ENCODE measurements at places on chromosomes 11 and 22.

GRCh38 chr11:69965821-69966582 lies 112.1 kb upstream of the ANO1 start:
- no peak for DNase-seq

GRCh38 chr11:132196928-132197327 lies 826.5 kb downstream of the NTM start:
- no peak for DNase-seq

DNA sequence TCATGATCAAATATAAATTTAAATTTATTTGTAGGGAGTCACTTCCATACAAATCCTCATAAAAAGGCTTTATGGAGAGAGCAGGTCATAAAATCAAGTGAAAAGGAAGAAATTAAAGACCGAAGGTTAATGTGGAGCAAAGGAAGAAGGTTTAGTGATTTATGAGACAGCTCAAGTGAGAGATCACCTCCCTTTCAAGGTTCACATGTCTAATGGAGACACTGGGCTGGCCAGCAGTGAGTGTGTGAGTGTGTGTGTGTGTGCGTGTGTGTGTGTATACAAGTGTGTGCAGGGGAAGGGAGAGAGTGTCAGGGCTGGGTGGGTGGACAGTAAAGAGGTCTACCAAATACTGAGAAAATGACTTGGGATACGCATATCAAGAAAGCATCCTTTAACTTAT lies 251.2 kb downstream of the FAT3 start:
- DNase-seq, result no peak

DNA sequence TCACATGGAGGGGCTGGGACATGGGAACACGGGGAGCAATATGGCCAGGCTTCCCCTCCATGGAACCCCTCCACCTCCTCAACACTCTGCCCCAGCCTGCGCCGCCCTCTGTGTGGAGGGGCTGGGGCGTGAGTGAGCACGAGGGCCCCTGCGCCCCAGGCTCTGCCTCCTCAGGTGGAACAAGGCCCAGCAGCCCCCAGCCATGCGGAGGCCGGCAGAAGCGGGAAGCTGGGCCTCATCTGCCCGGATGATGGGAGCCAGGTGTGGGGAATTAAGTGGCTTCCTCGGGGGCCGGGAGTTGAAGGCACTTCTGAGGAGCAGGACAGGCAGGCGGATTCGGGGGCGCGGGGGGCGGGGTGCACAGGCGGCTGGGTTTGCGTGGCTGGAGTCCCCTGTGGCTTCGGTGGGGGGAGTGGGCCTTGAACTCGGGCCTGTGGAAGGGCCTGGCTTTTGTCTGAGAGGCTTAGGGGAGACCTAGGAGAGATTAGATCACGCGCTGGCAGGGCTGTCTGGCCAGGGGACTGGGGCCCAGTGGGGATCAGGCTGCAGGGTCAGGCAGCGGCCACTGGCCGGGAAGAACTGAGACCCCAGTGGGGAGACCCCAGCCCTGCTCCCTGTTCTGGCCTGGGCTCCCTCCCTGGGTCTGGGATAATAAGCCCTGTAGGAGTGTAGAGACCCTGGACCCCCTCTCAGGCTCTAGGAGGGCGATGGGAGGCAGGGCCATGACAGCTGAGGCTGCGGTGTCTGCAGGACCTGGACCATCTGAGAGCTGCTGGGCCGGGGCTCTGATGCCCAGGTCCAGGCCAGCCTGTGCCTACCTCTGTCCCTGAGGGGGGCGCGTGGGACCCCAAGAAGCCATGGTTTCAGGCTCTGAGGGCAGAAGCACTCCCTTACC lies 13.3 kb downstream of the PRR33 start:
- DNase-seq, result no peak

GRCh38 chr11:122020902-122021301 lies 95.1 kb downstream of the BLID start:
- DNase-seq, result no peak

GRCh38 chr11:44923806-44924205 lies 26.9 kb downstream of the TP53I11 start:
- DNase-seq, result no peak

GRCh38 chr11:34523053-34523452 lies 9.5 kb upstream of the ELF5 start:
- DNase-seq, result no peak

- DNase-seq, result no peak
These were observed 32.9 kb downstream of the PPIL2 start for GRCh38 chr22:21698430-21699329.

DNA sequence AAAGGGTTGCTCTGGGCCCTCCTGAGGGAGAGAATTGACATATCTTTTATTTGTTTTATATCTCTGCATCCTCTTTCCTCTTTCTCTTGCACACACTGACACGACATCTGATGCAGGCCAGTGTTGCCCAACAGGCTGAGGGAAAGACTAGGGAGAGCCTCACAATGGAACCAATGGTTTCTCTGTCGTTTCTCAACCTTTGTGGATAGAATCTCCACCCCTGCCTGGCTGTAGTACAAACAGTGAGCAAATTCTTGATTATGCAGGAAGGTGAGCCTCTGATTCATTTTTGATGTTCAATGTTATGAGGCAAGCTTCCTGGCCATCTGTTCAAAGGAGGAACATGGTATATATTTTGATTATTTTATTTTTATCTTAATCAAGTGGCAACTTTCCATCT lies 49.8 kb upstream of the PLET1 start:
- no peak for DNase-seq

- no peak for DNase-seq
These were observed 712.4 kb downstream of the TBC1D22A start for GRCh38 chr22:47474895-47475294.

DNA sequence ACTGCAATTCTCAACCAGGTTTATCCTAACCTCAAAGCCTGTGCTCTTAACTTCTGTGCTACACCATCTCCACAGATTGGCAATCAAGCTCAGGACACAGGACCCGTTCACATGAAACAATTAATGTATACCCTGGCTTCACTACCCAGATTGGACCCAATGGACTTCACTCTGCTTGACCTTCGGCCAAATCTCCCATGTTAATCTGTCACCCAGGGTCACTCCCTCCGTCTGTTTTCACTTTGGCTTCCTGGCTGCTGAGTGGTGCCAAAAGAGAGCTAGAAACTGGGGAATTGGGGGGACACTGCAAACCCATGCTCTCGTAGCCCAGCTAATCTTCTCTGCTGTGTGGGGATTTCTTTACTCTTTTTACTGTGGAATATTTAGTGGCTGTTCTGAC lies 216.1 kb upstream of the ZC3H12C start:
- DNase-seq, result no peak

DNA sequence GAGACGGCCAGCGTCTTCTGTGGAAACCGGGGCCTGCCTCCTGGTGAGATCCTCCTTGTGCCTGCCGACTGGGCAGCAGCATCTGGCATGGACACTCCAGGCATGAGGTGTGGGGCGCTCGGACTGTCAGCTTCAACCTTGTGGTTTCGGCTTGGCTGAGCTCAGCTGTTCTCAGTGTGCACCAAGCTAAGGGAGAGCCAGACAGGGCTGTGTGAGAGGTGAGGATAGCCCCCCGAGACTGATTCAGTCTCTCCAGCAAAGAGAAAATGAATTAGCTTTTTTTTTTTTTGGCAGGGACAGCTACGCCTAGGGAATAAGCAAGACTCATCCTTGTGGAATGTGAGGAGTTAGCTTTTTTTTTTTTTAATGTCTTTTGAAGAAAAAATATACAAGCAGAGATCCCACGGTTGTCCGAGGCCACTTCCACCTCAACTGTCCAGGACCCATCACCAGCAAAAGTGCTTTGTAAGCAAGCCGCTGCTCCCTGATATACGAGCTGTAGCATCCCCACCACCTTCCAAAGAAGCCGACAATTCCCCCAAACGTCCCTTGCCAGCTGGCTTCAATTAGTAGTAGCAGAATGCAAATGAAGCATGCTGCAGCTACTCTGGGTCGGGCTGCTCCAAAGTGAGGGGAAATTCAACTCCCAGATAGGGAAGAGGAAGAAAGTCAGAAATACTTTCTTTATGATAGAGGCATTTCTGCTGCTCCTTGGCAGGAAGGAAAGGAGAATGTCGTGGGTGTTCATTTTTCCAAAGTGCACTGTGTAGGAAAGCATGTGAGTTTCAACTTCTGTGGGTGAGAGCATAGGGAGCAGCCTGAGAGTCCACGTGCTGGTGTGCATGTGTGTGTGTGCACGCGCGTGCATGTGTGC lies 9.7 kb upstream of the THY1 start:
- no peak for DNase-seq

DNA sequence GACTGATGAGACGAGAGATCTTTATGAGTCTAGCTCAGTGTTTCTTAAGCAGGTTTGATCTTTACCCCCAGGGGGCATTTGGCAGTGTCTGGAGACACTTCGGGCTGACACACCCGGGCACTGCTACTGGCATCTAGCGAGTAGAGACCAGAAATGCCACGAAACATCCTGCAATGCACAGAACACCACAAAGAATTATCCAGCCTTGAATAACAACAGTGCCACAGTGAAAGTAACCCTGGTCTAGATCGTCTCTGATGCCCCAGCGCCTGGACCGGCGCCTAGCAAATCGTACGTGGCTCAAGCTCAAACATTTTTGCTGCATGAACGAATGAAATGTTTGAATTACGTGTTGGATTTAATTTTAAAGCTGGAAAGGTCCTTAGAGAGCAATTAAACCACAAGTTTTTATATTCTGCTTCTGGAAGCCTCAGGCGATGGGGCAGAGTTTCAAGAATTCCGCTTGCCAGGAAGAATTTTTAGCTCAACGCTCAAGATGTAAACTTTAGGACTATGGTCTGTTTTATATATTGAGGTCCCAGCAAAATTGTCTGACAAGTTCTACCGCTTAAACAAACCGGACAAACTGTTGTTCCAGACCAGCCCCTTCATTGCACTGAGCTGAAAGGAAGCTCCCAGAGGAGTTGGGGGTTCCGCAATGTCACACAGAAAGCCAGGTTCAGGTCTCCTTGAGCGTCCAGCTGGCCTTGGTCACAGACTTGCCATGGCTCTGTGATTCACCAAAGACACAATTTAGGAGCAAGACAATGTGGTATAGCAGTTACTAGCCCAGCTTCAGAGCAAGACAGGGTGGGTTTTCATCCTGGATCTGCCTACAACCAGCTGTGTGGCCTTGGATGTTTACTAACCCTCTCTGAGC lies 44.2 kb upstream of the SMTN start:
- DNase-seq, result no peak

DNA sequence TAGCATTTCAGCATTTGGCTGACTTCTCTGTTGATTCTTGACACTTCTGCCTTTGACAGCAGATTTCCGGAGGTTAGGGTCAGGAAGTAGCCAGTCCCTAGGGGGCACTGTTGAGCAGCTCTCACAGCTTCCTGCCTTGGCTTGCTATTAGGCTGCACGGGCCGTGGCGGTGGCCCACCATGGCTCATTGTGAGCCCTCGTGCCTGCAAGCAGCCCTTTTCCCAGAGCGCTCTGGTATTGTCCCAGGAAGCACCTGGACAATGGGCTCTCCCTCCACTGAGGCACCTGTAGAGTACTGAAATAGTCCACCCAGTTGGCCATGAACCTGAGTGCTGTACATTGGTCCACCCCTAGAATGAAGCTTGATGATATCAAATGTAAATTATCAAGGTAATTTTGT lies 100.2 kb upstream of the GAL start:
- peak; percentile 36 for DNase-seq

DNA sequence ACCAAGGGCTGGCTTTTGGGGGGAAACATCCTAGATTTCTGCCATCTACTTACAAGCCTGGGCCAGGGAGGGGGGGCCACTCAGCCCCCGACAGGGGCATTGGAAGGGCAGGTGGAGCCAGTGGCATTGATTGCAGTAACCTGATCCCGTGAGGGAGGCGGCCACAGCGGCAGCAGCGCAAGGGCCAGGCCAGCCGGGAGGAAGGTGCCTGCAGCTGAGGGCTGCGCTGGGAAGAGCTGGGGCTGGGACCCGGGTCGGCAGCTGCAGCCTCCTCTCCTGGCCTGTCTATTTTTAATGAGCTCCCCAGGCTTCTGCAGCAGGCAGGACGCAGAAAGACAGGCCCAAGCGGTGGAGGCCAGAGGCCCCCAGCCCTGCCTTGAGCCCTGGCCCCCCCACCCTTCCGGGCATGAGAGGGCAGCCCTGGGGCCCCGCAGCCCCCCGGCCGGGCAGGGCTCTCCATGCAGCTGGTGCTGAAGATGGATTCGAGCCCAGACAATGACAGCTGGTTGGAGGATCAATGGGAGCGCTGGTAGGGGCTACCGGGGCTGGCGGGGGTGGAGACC lies 10.6 kb downstream of the FREY1 start:
- DNase-seq, result no peak

DNA sequence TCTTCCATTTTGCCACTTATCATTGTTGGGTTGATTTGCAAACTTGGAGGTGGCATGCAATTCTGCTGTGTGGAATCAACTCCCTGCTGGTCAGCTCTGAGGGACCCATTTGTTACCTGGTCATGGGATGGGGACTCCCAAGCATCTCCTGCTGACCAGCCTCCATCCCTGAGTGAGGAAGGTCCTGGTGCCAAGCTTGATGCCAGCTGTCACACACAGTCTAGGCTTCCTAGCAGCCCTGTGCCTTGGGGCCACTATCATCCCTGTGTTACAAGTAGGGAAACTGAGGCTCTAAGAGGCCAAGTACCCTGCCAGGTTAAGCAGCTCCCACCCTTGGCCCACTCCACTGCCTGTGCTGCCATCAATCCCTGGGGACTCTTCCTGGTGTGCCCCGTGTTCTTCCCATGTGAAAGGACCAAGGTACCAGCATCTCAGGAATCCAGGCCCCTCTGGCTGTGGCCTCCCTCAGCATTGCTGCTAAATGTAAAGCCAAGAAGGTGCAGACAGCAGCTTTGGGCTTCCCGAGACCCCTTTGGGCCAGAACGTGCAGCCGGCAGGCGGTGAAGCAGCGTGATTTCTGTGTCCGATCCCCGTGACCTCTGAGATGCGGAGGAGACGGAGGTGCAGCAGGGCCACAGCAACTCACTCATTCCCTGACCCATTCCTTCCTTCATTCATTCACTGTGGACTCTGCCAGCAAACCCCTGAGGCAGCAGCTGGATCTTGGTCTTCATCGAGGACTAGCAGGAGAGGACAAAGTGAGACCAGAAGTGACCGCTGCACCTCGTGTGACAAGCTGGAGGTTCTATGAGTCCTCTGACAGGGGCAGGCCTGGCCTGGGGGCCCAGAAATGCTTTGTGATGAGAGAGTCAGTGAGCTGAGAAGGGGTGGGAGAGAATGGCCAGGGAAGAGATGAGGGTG lies 49.7 kb downstream of the MYEOV start:
- no peak for DNase-seq

DNA sequence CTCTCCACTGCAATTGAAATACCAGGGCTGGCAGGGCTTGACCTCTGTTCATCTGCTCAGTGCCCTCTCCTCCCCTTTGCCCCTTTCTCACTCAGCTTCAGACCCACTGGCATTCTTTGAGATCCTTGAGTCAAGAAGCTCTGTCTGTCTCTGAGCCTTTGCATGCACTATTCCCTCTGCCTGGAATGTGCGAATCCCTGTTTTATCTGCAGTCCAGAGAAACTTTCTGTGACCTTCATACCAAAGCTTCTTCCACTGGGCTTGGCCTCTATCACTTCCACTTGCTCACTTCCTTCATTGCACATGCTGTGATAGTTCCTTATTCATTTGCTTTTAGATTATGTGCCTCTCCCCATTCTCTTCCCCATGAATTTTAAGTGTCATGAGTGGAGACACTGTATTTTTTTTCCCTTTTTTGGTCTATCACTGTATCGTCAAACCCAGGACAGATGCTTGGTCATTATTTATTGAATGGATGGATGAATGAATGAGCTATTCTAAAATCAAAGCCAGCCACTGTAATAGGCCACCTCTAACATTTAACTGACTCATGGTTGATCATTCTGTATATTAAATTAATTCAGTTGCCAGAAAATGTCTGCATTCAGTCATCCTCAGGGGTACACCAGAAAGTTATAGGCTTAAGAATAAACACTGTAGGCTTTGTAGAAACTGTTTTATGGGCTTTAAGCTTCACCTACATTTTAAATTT lies 88.7 kb upstream of the TIMP3 start:
- no peak for DNase-seq
